ENCODE measurements at places on chromosomes 6 and 20.

GRCh38 chr6:84731401-84731800 is 33.0 kb downstream of the TBX18 start:
- DNase-seq, result no peak

GRCh38 chr20:39829661-39830060 is 859.4 kb downstream of the MAFB start:
- no peak for DNase-seq

DNA sequence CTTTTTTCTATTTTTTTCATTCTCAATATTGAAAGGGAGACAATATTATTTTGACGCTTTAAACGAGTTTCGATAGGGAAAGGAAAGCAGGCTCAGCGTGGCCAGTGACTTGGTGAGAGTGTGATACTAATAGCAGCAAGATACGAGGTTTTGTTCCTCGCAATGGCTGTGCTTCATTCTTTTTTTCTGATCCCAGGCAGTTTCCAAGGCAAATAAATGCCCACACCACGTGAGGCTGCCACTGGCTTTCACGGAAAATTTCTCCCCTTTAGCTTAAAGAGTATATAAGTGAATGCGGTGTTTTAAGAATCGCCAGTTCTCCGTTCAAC is 196.4 kb upstream of the ZNF184 start:
- no peak for DNase-seq

GRCh38 chr6:114096561-114097172 is 125.7 kb upstream of the HDAC2 start:
- DNase-seq, result no peak

GRCh38 chr6:170137176-170137891 is 153.5 kb downstream of the DLL1 start:
- DNase-seq, result no peak

DNA sequence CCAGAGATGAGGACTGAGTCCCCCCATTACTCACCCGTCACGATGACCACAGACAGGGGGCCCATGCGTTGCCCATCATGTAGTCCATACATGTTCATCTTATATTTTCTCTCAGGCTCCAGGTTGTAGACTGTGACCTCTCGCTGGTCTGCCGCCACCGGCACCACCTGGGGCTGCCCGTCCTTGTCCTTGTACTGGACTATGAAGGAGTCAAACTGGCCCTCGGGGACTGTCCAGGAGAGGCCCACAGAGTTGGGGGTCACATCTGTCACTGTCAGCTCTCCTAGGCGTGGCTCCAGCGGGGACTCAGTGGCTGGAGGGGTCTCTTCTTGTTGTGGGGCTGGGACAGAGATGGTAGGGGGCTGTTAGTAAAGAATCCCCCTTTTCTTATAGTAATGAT is 35.4 kb downstream of the CYP21A2 start:
- no peak for DNase-seq

DNA sequence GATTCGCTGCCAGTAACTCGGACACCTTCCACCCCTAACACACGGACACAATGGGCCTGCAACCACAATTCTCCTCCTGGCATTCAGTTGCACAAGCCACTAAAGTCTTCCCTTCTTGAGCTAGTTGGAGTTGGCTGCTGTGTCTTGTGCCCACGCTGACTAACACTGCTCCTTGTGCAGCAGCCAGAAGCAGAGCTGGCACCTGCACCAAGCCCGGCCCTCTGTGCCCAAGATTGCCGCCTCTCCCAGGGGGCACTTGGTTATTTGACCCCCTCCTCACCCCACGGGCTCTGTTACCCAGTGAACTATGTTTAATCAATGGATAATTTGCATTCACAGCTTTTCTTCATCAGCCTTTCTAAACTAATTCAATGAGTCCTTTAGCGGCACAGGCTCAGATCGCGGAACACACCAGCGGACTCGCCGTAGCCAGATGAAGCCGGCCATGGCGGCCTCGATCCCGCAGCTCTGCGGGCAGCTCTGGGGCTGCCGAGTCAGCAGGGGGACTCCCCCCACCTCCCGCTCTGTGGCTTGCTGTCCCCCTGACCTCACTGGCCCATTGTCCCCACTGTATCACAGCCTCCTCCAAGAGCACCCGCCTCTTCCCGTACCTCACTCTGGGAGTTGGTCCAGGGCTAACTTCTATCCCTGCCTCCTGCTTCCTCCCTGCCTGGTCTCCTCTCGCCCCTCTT is 94.8 kb upstream of the AFDN start:
- DNase-seq, result no peak
